Lung (tissue), 17 donors: ENCODE measurements at places on chromosomes 2 and 18. TPM values are rescaled to one million over a fixed set of nuclear protein-coding genes. Genes with fewer than 3 reads are reported as not detected.

PDK1 gene
- total RNA-seq, result 12.1 TPM

GRCh38 chr2:197599285-197599965 is 76.0 kb downstream of the RFTN2 start:
- DNase-seq, result peak; percentile 41

DNA sequence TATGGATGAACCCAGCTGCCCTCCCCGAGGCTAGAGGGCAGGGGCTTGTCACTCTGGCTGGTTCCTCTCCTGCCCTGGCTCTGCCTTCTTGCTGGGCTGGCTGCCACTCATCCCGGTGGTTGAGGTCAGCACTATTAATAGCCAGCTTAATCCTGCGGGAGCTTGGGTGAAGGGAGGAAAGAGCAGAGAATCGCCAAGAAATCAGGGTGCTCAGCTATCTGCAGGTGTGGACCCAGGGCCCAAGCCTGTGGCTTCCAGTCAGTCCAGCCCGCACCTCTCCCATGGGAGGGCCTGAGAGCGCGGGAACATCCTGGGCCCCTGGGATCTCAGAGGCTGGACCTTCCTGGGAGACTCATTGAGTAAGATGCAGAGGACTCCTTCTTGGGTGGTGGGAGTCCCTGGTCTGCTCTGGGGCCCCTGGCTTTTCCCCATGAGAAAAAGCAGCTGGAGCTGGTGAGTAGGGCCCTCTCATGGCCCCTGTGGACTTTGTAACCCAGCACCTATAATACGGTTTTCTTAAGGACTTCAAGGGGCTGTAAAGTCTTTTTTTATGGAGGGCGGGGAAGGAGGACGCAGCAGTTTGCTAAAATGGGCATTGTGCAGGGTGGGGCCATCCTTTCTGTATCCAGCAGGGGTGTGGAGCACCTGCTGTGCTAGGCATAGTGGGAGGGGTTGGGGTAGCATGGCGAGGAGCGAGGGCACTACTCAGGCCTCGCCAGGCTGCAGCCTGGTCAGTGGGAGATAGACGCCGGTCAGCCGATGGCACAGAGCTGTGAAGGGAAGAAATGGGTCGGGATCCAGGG is 27.4 kb upstream of the CNNM3 start:
- DNase-seq, result no peak

GRCh38 chr2:207787017-207787416 is 17.3 kb upstream of the FZD5 start:
- no peak for DNase-seq

KLHL41 gene
- 1.6 TPM for total RNA-seq

DNA sequence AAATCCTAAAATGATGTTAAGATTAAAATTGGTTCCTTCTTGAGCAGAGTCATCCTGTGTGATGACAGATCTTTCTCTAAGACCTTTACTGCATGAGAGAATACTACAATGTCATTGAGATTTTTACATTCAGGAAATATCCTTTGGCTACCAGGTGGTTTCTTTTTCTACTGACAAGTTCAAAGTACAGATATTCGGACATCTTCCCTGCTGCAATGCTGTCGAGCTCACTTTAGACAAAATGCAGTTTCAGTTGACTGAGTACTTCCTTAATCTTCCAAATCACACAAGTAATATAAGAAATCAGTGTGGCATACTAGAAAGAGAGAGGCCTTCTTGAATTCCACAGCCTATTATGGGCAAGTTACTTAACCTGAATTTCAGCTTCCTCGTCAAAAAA is 207.9 kb upstream of the ACVR2A start:
- peak; percentile 49 for DNase-seq

KYNU gene
- total RNA-seq, result 18.7 TPM

- no peak for DNase-seq
Observed at GRCh38 chr2:160568856-160569255, 75.2 kb upstream of the RBMS1 start.

PCARE gene
- total RNA-seq, result 0.09 TPM

- no peak for DNase-seq
Observed at GRCh38 chr2:7905756-7906155, 776.1 kb upstream of the ID2 start.

- DNase-seq, result no peak
Observed at GRCh38 chr18:22678486-22678885, 254.6 kb upstream of the RBBP8 start.

ZSWIM2 gene
- not detected for total RNA-seq

GRCh38 chr2:197425550-197425949 is 9.3 kb downstream of the SF3B1 start:
- no peak for DNase-seq

DNA sequence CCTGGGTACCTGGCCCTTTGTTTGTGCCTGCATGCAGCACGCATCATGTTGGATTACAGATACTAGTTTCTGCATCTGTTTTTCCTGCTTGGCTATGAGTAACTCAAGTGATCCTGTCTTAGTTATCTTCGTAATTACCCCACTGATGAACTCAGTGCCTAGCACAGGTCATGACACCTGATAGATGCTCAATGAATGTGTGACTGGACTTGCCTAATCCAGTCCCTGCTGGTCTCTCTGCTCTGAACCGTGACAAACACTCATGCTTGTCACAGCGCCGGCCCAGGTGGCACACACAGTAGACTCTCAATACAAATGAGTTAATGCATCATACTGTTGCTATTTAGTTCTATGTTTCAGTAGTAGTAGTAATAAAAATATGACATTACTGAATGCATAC is 31.2 kb upstream of the NTSR2 start:
- no peak for DNase-seq

GRCh38 chr2:130823886-130824491 is 12.7 kb upstream of the ARHGEF4 start:
- no peak for DNase-seq

GRCh38 chr2:12978066-12978835 is 261.5 kb downstream of the TRIB2 start:
- DNase-seq, result no peak

DNA sequence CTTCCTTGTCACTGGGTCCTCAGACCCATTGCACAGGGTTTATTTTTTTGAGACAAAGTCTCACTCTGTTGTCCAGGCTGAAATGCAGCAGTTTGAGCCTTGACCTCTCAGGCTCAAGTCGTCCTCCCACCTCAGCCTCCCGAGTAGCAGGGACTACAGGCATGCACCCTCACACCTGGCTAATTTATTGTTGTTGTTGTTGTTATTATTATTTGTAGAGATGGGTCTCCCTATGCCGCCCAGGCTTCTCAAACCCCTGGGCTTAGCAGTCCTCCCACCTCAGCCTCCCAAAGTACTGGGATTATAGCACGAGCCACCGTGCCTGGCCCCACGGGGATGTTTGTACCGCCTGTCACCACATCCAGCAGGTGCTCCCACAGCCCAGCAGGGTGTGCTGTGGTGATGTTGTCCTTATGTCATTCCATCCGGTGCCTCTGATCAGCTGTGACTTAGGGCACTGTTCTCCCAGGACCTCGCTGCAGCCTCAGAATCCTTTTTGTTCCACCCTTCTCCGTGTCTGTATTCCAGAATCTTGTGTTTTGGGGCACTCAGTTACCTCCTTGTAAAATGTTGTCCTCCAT is 182.3 kb downstream of the INO80D start:
- peak; percentile 13 for DNase-seq

DNA sequence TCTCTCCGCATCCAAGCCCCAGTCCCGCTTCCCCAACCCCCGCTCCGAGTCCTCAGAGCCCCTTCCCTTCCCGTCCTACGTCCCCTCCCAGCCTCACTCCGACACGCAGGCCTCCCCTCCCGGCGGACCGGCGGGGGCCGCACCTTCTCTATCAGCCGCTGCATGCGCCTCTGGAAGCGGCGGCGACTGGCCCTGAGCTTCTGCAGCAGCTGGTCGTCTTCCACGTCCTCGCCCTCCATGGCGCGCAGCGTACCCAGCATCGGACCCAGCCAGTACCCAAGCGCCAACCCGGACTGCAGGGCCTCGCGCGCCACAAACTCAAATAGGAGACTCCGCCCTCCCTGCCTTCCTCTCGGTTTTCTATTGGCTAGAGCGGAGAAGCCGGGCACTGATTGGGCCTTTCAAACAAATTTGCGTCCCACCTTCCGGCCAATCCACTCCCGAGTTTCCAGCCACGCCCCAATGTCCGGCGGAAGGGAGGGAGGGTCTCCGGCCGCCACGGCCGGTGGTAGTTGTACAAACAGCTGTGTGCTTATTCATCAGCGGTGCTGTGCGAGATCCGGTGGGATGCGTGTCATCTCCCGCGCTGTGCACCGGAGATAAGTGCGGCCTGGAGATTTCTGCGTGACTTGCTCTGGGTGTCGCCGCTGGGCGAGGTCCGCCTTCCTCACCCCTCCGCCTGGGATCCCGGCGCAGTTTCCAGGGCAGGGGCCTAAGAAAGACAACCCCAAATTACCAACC is at the start of gene HJURP:
TSS of gene HJURP (minus strand) at position 295 of the 741 bp plus-strand sequence. CDS start at position 260, 35 bp downstream.
- DNase-seq, result peak; percentile 98

DNA sequence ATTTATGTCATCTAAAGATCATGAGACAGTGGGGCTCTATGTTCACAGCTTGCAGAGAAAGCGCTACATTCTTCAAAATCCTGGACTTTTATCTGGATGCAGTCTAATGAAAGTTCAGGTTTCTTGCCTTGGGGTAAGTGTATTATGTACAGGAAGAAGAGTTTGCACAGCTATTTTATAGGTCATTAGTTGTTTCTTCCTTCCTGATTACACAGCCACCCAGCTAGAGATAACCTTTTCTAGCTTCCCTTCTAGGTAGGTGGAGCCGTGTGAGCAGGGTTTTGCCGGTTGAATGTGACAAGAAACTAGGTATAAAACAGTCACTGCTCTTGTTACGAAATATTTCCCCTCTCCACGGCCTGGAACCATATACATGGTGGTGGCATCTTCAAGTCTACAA is 800.8 kb upstream of the SOX11 start:
- no peak for DNase-seq

DNA sequence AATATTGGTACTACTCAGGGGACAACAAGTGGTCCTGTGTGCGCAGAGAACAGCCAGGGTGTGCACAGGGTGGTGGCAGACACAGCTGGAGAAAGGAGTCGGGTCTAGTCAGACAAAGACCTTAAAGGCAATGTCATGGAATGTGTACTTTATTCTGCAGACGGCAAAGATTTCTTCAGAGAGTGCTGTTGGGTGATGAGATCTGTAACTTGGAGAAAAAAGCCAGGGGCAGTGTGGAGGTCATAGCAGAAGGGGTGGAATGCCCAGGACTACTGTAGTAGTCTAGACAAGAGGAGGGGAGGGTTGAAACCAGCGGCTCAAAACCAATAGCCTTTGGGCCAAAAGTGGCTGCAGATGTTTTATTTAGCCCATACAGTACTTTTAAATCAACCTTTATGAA is 121.3 kb upstream of the ZFP36L2 start:
- DNase-seq, result no peak

DNA sequence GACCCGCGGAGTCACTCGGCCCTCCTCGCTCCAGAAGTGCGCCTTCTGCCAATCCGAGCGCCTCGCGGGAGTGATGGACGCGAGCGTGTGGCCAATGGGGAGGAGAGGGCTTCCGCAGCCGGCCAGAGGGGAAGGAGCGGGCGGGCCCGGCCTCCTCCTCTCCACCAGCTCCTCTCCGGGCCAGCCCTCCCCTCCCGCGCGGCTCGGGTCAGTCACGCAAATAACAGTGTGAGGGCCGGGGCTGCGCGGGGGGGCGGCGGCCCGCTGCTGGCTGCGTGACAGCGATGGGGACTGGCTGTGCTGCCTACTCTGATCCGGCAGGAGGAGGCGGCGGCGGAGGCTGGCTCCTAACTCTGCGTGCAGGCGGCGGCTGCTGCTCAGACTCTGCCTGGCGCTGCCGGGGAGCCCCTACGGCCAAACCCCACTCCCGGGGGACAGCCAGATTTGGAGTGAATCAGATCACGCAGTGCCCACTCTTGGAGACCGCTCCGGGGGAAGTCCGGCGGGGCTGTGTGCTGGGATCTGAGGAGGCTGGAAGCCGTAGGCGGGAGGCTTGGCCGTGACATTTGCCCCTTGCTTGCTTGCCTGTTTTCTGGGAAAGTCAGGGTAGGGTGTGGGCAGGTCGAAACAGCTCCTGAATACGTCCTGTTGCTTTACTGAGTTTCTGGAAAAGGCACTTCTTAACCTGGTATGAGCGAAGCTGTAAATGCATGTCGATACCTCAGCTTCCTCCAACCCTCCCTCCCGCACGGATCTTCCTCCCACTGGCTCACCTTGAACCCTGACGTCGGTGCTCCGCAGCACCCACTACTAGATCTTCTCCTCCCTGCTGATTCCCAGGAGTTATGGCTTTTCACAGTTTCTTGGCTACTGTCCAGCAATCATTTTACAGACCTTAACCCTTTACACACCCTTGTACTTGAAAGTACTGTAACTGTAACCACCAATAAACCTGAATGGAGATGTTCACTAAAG is 97.9 kb upstream of the SERTAD2 start:
- no peak for DNase-seq

GRCh38 chr18:32769586-32770053 is 3.2 kb downstream of the KLHL14 start:
- peak; percentile 3 for DNase-seq
